ENCODE measurements at places on chromosomes 12 and 14.
A peak's percentile ranks its signal among the peaks of the same experiment; 100 is the strongest.

- no peak for DNase-seq
Observed at GRCh38 chr12:26872625-26873024, 39.6 kb upstream of the ITPR2 start.

DNA sequence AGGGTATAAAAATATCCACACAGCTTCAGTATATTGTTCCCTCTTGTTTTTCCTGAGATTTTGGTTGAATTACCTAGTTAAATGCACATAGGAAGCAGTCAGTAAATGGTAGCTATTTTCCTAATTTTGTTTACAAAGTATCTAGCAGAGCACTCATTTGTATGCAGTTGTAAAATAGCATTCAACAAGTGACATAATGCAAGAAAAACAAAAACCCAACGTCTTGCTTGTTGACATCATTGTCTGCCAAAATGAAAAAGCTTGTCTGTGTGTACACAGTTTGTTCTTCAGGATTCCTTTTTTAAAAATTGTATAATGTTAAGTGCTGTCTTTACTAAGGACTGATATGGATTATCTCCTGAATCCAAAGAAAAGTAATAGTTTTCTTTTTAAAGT is 2.7 kb downstream of the VRTN start:
- no peak for DNase-seq

DNA sequence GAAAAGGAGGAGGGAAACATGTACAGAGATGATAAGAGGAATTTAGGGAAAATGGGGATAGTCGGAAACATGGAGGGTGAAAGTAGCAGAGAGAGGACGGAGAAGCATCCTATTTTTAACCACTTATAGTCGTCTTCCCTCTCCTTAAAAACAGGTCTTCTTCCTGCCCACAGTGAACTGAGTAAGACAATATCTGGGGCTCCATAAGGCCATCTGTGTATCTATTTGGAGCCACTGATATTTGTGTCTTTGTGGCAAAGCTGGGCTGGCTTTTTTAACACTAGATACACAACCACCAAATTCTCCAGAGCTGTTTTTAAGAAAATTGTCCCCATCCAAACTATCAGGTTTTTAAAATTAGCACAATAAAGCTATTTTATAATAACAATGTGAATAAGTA is 109.5 kb upstream of the RAP1B start:
- no peak for DNase-seq

DNA sequence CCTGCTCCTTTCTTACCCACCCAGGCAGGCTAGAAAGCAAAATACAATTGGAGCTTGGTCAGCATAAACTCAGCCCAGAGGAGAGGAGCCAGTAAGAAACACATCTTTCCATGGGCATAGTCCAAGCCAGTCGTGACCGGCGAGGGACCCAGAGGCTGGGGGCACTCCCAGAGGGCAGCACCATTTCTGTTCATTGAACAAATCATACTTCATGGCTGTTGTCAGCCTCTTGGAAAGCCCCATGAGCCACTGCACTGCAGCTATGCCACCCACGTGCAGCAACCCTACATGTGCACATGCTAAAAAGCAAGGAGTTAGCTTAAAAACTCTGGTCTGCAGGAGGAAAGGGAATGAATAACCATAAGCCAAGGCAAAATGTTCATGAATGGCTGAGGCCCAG is 90.0 kb upstream of the CDKN3 start:
- no peak for DNase-seq

- DNase-seq, result no peak
Observed at GRCh38 chr14:88521818-88522217, 33.0 kb downstream of the PTPN21 start.

GRCh38 chr12:69338120-69338859 is 9.9 kb upstream of the LYZ start:
- no peak for DNase-seq

GRCh38 chr12:124883263-124884130 is 19.8 kb upstream of the SCARB1 start:
- no peak for DNase-seq

DNA sequence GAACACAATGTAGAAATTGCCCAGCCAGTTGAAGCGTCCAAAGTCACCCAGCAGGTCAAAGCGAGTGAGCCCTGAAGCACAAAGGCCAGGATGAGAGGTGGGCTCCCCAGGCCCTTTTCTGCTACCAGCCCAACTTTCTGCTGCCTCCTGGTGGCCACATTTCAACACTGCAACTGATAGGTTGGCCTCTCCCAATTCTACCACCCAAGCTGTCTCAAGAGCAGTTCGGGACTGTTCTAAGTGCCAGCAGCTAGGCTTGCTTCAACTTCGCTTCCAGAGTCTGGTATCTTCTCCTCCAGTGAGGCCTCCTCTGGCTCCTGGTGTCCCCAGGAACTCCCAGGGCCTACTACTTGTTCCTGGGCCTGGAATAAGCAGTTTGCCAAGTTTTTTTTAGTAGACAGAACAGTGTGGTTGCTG is 3.4 kb upstream of the DHH start:
- peak; percentile 54 for DNase-seq

DNA sequence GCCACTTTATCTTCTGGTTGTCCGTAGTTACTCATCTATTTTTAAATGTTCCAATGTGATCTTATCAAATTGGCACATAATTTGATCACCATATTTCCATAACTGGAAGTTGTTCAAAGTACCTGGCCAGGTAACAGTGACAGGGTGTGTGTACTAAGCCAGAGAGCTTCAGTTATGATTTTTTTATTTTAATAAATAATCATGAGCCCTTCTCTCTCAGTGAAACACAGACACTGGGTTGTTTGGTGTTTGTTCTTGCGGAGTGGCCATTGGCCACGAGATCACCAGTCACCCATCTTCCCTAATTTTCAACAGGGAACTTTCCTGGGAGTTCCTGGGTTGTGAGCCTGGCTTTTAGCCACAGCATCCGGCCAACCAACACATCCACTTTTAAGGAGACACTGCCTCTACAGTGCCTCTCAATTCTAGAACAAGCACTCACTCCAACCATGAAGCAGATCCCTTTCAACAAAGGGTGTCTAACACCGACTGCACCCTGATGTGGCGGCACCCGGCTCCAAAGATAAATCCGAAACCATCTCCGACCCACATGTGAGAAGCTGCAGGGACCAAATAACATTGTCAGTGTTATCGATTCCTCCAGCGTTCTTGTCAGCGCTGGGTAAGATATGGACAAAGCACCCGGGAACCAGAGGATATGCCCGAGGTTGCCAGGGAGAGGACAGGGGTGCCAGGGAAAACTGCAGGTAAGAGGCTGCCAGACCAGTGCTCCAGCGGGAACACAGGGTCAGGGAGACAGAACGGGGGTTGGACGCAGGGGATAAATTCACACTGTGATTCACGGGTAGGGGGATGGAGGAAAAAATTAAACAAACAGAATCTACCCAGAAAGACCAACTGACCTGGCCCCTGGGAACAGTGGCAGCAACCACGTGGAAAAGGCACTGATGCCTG is 49.9 kb downstream of the FOXN3 start:
- no peak for DNase-seq

DNA sequence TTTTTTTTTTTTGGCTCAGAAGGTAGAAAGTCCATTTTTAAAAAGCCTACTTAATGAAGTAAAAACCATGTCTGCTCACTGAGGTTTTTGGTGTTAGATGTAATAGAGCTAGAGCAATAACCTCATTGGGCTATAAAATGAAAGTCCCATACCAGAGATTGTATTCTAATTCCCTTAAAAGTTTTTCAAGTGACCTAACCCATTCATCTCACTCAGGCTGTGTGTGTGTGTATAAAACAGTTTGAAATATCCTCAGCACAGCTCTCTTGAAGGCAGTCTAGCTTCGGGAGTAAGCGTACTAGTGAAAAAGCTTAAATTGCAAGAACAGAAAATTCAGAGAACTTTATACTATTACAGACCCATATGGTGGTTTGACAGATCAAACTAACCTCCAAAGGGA is 313.8 kb downstream of the CEP128 start:
- DNase-seq, result no peak

GRCh38 chr12:51926718-51927117 is 19.4 kb downstream of the ACVRL1 start:
- DNase-seq, result peak; percentile 37

DNA sequence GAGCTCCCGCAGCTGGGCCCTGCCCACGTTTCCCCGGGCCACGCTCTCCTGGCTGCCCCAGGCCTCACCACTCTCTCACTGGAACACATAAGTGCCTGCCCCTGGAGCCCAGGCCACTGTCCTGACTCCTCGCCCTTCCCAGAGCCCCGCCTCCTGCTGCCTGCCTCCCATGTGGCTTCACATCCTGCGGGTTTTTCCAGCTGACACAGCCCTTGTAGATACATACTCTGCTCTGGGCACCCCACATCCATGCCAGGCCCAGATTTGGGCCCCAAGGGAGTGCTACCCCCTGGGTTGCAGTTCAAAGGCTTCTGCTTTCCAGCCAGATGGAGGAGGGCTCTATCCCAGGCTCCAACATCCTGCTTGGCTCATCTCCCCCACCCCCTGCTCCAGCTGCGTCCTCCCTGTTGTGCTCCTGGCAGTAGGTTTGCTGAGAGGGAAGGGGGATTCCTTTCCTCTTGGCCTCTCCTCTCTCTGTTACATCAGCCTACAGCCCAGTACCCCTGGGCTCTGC is 60.1 kb downstream of the TSPAN9 start:
- DNase-seq, result no peak

DNA sequence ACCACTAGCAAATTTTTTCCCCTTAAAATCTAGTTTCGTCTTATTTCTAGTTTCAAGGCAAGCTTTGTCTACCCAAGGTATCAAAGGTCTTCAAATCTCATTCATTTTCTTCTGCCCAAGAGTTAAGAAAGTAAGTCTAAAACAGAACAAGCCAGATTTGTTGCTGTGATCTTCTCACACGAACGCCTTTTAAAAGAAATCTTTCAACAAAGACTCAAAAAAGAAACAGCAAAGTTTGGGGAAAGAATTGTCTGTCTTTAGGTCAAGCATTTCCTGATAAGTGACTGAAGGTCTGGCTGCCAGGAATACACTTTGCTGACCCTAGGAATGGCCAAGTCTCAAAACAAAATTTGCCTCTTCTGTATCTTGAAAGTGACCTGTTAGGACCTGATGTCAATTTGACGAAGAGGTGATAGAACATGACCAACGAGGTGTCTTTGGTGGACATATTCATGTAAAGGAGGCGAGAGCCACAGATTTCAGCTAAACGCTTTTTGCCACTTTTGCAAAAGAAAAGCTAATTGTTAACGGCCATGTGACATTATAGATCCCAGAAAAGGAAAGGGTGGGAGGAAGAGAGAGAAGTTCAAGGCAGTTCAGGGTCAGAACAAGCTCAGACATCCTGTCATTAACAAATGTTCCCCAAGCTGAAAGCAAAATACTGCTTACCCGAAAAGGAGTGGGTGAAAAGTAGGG is 1.7 kb downstream of the CDK17 start:
- no peak for DNase-seq

GRCh38 chr14:56205881-56206280 is 87.7 kb downstream of the PELI2 start:
- DNase-seq, result no peak

DNA sequence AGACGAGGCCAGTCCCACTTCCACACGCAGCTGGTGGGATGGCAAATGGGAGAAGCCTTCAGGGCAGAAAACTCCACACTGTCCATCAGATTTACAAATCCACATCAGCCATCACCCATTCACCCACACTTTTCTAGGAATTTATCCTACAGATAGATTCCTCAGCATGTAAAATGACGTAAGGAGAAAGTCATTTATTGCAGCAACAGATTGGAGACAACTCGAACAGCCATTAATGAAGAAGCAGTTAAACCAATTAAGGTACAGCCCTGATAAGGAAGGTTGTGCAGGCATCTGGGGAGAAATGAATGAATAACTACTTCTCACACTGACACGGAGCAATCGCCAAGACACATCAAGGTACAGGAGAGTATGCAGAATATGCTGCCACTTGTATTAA is 26.2 kb downstream of the PRKAB1 start:
- DNase-seq, result no peak

DNA sequence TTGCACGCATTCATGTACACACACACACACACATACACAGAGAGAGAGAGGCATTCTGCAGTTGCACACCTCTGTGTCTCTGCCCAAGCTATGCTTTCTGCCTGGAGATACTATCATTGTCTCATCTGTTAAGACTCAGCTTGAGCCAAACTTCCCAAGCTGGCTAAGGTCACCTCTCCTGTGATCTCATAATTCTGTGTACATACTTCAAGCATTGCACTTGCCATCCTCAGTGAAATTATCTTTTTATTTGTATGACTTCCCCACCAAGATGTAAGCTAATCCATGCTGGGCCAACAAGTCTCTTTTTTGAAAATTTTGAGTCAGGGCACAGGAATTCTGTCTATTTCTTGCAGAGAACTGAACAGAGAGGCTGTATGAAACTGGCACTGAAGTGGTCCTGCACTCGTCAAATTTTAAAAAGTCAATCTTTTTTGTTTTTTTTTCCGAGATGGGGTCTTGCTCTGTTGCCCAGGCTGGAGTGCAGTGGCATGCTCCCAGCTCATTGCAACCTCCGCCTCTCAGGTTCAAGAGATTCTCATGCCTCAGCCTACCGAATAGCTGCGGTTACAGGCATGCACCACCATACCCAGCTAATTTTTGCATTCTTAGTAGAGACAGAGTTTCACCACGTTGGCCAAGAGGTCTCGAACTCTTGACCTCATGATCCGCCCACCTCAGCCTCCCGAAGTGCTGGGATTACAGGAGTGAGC is 44.3 kb downstream of the TMTC1 start:
- no peak for DNase-seq

- no peak for DNase-seq
Observed at GRCh38 chr14:91586410-91586809, 76.3 kb upstream of the PPP4R3A start.

GRCh38 chr14:75824318-75824717 is 157.5 kb downstream of the TGFB3 start:
- no peak for DNase-seq

- DNase-seq, result peak; percentile 37
Observed at GRCh38 chr12:121494093-121494787, 86.6 kb downstream of the KDM2B start.
